ENCODE measurements at places on chromosomes 6 and 20.
A peak's percentile ranks its signal among the peaks of the same experiment; 100 is the strongest.

DNA sequence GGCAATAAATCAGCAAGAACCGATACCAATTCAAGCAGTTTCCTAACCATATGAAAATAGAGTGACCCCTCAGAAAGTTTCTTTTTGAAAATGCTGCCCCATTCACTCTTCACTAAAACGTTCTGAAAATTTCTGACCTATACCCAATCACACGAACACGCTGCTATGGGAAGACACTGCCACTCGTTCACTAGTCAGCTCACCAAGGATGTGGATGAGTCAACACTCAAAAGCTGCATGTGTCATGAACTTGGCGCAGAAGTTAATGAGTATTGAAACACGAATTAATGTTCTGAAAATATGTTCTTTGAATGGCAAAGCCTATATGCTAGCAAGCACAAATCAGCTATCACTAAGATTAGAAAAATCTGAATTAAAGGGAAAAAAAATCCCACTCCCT lies 84.2 kb downstream of the PREP start:
- no peak for DNase-seq

GRCh38 chr6:37321516-37322415 lies 32.0 kb upstream of the RNF8 start:
- DNase-seq, result no peak

- DNase-seq, result no peak
Observed at GRCh38 chr20:33229843-33230242, 6.0 kb upstream of the BPIFA1 start.

- no peak for DNase-seq
Observed at GRCh38 chr6:144181639-144182038, 31.3 kb downstream of the STX11 start.

DNA sequence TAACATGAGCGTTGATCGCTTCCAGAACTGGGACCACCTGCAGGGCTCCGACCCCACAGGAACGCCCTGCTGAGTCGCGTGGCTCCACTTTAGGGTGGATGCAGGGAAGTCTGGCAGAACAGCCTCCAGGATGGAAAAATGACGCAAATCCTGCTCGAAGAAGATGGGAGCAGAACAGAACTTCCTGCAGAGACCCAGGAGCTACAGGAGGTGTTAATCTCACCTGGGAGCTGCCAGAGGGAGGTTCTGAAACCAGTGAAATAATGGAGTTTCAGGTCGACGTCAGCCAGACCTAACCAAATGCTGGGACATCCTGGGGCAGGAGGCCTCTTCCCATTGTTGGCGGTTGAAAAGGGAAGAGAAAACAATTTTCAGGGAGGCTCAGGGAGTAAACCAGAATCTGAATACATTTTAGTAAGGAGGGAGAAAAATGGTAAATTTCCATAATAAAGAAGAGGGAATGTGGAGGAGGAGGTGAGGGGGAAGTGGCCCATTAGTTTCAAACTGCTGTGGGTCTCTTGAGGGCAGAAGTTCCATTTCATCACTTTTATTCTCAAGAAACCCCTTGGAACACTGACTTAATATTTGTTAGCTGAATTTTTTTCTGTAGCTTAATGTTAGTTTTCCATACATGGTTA lies 558.4 kb upstream of the CDH4 start:
- DNase-seq, result no peak

GRCh38 chr20:13183005-13183404 lies 38.1 kb upstream of the ISM1 start:
- DNase-seq, result no peak

DNA sequence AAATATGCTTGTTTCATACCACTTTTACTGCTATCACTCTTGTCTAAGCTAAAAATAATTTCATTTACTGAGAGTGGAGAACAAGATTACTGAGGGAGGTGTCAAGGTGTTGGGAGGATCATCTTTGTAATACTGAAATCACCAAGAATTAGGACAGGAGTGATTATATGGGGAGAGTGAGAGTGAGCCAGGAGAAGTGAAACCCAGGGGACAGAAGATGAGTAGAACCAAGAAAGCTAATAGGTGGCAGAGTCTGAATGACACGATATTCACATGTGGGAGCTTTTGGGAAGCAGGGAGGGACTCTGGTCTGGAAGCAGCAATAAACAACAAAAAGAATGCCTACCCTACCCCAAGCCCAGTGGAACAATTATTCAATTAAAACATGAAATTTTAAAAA lies 58.6 kb downstream of the AK9 start:
- DNase-seq, result no peak

GRCh38 chr6:114523508-114523907 lies 180.7 kb upstream of the HS3ST5 start:
- no peak for DNase-seq

GRCh38 chr20:10954137-10954840 lies 280.5 kb upstream of the JAG1 start:
- no peak for DNase-seq

- DNase-seq, result no peak
Observed at GRCh38 chr20:41145317-41145716, 8.0 kb downstream of the PLCG1 start.

DNA sequence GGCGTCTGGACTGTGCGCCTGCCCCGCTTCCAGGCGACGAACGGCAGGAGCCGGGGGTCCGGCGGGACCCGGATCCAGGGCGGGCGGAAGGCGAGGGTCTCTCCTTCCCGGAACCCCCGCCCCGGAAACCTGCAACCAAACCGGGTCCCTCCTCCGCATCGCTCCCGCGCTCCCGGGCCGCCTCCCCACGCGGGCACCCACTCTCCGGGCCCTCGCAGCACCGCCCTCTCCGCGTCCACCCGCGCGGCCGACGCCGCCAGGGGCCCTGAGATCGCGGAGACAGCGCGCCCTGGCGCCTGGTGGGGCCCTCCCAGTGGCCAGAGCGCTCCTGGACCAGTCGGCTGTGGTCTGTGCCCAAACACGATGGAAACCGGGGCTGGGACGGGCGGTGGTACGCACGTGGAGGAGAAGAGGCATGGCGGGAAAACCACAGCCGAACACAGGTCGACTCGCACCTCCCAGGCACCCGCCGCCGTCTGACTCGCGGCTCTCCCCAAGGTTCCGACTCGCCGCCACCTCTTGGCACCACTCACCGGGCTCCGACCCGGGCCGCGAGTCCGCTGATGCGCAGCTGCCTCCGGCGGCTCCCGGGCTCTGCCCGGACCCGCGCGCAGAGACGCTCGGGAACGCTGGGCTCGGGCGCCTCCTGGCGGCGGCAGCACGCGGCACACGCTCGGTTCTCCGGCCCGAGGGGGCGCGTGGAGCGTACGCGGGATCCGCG lies 7.9 kb downstream of the NKX2-2 start:
- DNase-seq, result peak; percentile 46

DNA sequence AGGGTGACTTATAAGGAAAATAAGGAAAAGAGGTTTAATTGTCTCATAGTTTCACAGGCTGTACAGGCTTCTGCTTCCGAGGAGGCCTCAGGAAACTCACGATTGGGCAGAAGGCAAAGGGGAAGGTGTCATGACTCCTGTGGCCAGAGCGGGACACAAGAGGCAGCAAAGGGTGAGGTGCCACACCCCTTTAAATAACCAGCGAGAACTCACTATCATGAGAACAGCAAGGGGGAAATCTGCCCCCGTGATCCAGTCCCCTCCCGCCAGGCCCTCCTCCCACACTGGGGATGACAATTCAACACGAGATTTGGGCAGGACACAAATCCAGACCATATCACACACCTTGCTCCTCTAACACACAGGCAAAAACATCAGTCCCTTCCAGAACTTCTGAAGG lies 254.0 kb downstream of the DLL1 start:
- DNase-seq, result no peak

DNA sequence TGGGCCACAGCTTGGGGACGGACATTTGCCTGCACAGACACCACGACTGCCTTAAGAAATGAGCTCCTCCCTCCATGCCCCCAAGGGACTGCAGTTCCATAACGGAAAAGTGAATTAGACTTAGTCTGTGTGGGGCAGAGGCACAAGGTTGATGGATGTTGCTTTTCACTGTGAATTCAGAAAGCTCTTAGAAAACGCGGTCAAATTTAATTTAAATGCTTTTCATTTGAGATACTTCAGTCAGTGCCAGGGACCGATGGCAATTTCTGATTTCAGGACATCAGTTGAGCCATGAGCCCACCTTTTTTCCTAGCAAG lies 356.4 kb downstream of the KIF16B start:
- DNase-seq, result no peak

- DNase-seq, result no peak
Observed at GRCh38 chr6:69391106-69391505, 405.7 kb downstream of the LMBRD1 start.

DNA sequence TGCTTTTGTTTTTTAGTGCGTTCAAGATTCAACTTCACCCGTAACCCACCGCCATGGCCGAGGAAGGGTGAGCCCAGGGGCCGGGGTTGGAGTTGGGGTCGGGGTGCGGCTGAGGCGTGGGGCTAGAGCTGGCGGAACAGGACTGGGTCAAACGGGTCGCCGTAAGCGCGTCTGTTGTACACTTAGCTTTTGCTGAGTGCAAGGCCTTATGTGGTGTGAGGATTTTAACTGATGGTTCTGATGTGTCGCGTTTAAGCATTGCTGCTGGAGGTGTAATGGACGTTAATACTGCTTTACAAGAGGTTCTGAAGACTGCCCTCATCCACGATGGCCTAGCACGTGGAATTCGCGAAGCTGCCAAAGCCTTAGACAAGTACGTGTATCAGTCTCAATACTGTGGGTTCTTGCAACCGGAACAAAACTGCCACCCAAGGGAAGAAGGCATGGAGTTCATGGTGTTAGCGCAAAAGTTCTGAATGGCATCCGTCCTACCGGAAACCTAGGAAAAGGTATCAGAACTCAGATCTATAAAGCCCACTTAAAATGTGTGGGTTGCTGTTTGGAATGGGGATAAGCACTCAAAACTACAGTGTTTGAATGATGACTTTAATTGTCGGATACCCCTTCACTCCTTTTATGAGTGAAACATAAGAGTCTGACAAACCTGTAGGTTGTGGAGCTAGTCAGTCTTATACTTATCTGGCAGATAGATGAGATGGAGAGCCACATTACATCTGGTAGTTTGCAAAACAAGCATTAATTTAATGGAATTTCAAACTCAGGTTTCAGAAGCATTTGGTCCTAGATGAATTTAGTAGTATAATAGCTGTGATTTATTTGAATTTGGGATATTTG lies 574 bp downstream of the RPS12 start:
- DNase-seq, result no peak

GRCh38 chr6:1390946-1391799 lies 1.8 kb downstream of the FOXF2 start:
- DNase-seq, result no peak

DNA sequence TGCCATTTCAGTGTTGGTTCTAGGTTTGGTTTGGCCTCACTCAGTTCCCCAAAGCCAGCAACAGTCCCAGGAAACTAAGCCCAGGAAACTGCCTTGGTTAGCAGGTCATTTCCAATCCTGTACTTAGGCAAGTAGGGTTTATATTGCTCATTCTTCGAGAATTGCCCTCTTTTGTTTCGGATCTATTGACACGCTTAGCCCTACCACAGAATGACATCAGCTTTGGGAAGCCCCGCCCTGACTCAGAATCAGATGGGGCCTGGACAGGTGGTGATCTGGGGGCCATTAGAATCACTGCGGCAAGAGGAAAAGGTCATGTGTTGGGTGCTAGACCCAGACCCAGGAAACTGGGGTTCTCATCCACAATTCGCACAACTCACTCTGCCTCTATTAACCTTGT lies 578.2 kb downstream of the QKI start:
- DNase-seq, result no peak

GRCh38 chr6:35955071-35955470 lies 34.2 kb upstream of the SRPK1 start:
- DNase-seq, result no peak

DNA sequence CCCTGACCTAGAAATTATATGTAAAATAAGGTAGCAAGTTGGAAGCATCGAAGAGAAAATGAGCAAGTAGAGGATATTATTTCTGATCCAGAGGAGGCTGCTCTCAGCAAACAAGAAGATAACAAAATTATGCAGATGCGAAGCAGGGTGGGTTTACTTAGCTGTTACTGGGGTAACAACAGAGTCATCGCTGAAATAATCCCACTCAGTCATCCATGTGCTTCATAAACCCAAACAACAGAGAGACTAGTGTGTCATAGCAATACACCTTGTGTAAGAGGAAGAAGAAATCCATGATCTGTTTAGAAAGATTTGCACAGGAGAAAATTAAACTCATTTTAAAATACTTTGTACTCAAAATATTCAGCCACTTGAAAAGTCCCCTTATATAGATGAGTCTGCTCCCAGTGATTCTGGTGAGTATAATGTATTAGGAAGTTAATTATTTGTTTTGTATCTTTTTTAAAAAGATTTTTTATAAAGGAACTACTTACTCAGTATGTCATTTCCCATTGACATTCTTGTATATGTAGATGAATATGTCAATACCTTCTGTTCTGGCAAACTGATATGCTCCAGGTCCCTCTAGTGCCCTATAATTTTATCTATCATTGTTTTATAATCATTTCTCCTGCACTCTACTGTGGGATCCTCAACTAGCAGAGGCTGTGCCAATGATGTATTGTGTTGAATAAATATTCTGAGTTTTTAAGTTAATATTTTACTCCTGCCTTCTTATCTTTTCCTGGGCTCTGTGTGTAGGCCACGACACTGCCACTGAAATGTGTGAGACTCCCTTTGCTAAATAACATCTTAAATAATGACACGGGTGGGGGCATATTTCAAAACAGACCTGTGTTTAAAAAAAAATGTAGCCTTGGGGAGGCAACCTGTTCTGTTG lies 8.6 kb upstream of the HIVEP2 start:
- no peak for DNase-seq

Data from activated naive CD4-positive, alpha-beta T cell (primary cell).